Left ventricle myocardium inferior (tissue), 1 donor: ENCODE measurements at places on chromosomes 16 and 17. TPM values are rescaled to one million over a fixed set of nuclear protein-coding genes. Genes with fewer than 3 reads are reported as not detected.

Gene CDRT15L2
- not detected for total RNA-seq

Gene NDUFAB1
- total RNA-seq = 464 TPM

Gene KCNG4
- total RNA-seq = not detected

Gene NOS2
- total RNA-seq = 0.19 TPM

Gene CHD9NB
- 0.77 TPM for total RNA-seq

Gene PYY
- total RNA-seq = not detected

DNA sequence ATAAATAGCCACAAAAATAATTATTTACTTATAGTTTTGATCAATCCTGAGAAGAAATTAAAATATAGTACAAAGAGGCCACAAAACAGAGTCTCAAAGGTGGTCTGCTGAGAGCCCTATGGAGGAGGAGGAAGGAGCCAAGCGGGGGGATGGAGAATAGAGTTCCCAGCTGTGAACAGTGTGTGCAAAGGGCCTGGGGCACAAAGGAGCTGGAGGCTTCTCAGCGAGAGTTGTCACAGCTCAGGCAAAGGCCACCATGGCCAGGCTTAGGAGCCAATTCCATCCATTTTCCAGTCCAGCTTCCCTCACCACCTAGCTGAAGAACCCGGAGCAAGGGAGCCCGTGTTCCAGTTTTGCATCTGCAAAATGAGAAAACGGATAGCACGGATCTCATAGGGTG is 5.4 kb upstream of the ZNF423 start:
- DNase-seq = no peak

Gene ABCA9
- total RNA-seq = 13.0 TPM

GRCh38 chr16:81765969-81766368 is 13.1 kb upstream of the PLCG2 start:
- no peak for DNase-seq

Gene SEC14L5
- 15.5 TPM for total RNA-seq

Gene PCGF2
- total RNA-seq = 20.7 TPM

GRCh38 chr16:22879466-22879865 is 65.5 kb downstream of the HS3ST2 start:
- DNase-seq = no peak

GRCh38 chr16:73430138-73430537 is 382.2 kb upstream of the ZFHX3 start:
- DNase-seq = no peak

DNA sequence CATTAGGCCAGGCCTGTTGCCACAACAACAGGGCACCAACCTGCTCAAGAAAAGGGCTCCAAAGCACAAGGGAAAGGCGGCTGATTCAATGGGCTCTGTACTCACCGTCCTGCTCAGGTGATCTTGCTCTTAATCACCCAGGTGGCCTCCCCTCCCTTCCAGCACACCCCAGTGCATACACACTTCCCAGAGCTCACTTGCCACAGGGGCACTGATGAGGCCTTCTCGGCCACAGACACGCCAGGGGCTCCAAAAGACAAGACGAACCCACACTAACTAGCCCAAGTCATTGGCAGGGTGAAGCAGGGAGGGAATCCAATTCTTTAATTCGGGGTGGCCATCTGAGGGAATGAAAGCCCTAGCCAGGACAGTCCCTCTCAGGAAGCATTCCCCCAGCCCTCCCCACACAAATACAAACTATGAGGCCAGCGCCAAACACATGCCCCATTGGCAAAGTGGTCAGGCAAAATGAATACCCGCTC is 1.4 kb downstream of the MYO18A start:
- no peak for DNase-seq

Gene CFAP97D1
- 0.05 TPM for total RNA-seq
